ENCODE measurements at places on chromosomes 2 and 18. TPM values are rescaled to one million over a fixed set of nuclear protein-coding genes. Genes with fewer than 3 reads are reported as not detected.

GRCh38 chr2:65432227-65433190 is at the start of gene SPRED2:
Gene SPRED2, minus strand, starts transcription at chr2:65432599. Its CDS starts 612 bp downstream, at chr2:65431987.
- peak; percentile 84 for DNase-seq

GRCh38 chr18:37084912-37085311 is 256.0 kb downstream of the KIAA1328 start:
- no peak for DNase-seq

DNA sequence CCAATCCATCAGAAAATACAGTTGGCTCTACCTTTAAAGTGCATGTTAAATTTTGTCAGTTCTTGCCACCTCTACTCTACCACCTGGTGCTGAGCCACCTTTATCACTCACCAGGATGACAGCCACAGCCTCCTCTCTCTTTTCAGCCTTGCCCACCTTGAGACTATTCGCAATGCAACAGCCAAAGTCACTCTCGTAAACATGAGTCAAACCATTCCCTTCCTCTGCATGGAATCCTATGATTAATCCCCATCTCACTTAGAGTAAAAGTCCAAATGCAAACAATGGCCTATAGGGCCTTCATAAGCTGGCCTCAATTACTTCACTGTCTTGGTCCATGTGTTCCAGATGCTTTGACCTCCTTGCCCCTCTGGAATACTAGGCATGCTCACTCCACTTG is 5.8 kb upstream of the OSBPL6 start:
- DNase-seq = no peak

GRCh38 chr2:82428251-82428650 is 2030.8 kb downstream of the SUCLG1 start:
- no peak for DNase-seq

DNA sequence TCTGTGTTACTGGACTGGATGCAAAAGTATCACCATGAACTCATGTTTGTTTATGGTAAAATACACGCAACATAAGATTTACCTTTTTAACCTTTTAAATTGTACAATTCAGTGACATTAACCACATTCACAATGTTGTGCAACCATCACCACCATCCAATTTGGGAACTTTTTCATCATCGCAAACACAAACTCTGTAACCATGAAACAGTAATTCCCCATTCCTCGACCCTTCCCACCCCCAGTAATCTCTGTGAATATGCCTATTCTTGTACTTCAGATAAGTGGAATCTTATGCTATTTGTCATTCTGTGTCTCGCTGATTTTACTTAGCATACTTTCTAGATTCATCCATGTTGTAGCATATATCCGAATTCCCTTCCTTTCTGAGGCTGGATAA is 31.1 kb upstream of the EPAS1 start:
- no peak for DNase-seq

GRCh38 chr2:168545439-168546082 is 89.5 kb downstream of the CERS6 start:
- no peak for DNase-seq

GRCh38 chr2:33316328-33316727 is 160.1 kb upstream of the RASGRP3 start:
- no peak for DNase-seq

GRCh38 chr2:36172824-36173223 is 182.8 kb upstream of the CRIM1 start:
- no peak for DNase-seq

DNA sequence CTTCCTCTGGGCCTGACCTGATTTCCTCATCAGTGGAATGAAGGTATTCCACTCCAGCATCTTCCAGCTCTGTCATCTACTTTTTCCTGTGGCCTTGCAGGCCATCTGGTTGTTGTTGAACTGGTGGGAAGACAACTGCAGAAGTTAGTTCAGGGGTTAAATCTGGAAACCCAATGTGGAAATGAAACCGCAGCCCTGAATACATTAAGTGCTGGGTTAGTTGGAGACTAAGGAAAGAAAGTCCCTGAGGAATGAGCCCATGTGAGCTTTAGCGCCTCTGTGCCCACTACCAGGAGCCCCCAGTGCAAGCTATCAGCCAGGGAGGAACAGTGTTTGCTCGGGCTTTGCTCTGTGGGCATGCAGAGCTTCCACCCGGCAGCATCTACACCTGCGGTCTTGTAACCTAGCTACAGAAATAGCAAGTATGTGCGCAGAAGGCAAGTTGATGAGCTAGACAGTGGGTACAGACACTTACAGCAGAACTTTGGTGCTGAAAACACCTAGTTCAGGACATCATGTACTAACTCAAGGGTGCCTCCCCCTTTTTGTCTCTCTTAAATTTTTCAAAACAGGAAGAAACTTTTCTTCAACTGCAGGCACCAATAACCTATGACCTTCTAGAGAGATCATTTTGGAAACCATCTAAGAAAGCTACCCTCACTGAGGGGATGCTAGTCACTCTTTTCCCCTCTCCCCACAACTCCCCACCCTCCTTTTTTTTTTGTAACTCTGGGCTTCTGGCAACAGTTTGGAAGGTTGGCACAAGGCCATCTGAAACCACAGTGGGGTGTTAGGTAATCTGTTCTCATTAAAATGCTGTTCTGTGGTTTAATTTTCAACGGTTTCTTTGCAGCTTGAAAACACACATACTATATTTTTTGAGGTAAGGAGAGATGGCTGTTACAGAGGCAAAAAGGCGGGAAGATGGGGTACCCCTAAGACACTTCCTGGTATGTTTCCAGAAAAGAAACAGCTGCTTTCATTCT is 18.3 kb upstream of the CXCR4 start:
- peak; percentile 82 for DNase-seq

DNA sequence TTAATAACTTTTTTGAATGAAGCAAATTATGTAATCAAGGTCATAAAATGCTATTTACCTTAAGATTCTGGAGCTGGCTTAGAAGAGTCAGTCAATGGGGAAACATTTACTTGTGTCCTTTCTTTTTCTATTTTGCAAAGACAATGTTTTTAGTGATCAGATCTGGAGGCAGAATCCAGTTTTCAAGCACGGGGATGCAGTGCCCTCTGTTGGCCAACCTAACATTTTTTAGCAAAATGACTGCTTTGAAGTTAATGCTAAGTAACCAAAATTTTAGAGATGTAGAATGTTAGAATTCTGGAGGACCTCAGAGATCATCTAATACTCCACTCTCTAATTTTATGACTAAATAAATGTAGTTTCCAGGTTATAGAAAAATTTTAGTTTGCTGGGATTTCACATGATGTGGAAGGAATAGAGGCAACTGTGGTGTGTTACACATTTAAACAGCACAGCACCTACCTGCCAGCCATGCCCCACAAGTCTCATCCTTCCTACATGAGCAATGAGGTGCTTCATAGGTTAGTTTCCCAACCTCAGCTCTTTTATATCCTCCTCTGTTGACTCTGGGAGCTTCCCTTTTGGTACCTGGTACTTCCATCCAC is 23.6 kb upstream of the SLC9A4 start:
- DNase-seq = peak; percentile 75

GRCh38 chr2:36534275-36534799 is 63.6 kb downstream of the FEZ2 start:
- DNase-seq = no peak

GRCh38 chr2:68905116-68905515 is 33.9 kb upstream of the BMP10 start:
- DNase-seq = no peak

GRCh38 chr18:71336576-71337210 is 1047.8 kb downstream of the SOCS6 start:
- no peak for DNase-seq

DNA sequence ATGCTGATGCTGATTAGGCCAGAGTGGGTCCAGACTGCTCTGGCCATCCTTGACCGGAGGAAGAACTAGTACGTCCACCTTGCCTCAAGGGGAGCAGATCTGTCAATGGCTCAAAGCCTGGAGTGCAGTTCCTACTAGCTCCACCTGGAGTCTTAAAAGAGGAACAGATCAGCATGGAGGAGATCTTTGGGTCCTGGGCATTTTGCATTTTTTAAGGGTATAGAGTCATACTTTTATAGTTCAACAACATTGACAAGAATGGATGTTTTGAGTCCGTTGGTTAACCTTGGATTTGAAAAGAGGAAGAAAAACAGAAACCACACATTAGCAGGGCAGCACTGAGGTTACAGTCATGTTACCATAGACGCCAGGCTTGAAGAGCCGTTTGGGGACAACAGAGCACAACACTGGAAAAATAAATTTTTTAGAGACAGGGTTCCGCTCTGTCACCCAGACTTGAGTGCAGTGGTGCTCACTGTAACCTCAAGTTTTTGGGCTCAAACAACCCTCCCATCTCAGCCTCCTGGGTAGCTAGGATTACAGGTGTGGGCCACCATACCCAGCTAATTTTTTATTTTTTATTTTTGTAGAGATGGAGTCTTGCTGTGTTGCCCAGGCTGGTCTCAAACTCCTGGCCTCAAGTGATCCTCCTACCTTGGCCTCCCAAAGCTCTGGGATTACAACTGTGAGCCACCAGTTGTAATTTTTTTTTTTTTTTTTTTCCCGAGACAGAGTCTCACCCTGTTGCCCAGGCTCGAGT is 78.5 kb downstream of the PRKCE start:
- no peak for DNase-seq

- DNase-seq = no peak
These were observed 56.0 kb upstream of the DSG1 start for GRCh38 chr18:31261792-31262582.

GRCh38 chr2:232761301-232761907 is 15.0 kb downstream of the KCNJ13 start:
- peak; percentile 47 for DNase-seq

GRCh38 chr18:35038029-35038428 is 3.2 kb upstream of the MAPRE2 start:
- no peak for DNase-seq

GRCh38 chr2:86293612-86294011 is 43.8 kb downstream of the REEP1 start:
- no peak for DNase-seq

GRCh38 chr2:54635554-54636152 is 87.8 kb upstream of the EML6 start:
- no peak for DNase-seq

- DNase-seq = peak; percentile 79
These were observed 23.7 kb downstream of the TMEM127 start for GRCh38 chr2:96241900-96242611.

DNA sequence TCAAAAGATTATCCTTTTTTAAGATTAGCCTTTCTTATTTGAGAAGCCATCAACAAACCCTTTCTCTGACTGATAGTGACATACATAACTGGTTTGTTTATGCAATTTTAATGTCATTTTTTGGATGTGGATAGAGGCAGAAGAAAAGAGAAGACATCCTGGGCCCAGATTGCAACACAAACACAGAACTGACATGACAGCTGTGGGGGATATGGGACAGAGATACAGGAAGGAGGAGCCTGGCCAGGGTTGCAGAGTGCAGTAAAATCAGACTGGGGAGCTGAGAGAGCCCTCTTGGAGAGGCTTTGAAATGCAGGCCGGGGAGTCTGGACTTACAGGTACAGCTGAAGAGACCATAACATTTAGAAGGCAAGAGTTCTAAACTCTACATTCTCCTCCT is 65.1 kb downstream of the SIGLEC15 start:
- DNase-seq = no peak

GRCh38 chr2:129812071-129812470 is 167.4 kb upstream of the RAB6C start:
- DNase-seq = peak; percentile 67

- no peak for DNase-seq
These were observed 10.5 kb downstream of the SOCS6 start for GRCh38 chr18:70299393-70299792.

GRCh38 chr18:62325806-62326645 is 916 bp downstream of the TNFRSF11A start:
- DNase-seq = peak; percentile 24

GRCh38 chr2:241803387-241804325 is 5.3 kb upstream of the NEU4 start:
- peak; percentile 76 for DNase-seq

DNA sequence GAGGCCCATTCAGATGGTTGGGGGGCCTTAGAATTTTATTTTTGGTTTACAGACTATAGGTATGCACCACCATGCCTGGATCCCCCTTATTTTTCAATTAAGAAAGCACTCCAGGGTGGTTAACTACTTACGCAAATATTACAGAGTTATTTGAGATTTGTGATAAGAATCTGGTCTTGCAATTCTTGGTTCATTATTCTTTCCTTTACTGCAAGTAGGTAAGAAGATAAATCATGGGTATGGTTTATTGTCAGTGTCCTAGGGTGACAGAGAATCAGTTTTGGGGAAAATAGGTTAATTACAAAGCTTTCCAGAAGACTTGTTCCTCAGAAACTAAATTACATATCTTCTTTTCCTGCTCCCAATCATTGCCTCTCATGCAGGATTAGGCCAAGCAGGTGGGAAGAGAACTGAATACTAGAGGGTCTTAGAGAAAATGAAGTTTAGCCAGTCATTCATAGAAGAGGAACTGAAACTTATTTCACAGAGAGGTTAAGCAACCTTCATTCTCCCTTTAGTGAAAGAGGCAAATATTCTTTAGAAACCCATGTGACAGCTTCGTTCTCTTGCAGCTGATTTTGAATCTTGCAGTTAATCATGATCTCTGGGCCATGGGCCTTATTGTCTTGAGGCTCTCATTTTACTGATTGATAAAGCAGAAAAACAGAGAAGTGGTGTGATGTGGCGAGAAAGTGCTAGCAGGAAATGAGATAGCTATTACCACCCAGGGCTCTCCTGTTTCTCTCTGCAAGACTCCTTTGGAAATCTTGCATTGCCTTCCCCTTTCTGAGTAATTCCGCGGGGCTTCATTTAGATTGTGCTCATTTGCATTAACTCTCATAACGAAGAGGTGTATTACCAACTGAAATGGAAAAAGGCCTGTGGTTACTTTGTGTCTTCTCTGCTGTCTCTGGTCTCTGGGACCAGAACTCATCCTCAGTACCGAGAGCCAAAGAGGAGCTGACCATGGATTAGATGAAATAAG is 44.8 kb upstream of the ARHGAP25 start:
- peak; percentile 37 for DNase-seq

DNA sequence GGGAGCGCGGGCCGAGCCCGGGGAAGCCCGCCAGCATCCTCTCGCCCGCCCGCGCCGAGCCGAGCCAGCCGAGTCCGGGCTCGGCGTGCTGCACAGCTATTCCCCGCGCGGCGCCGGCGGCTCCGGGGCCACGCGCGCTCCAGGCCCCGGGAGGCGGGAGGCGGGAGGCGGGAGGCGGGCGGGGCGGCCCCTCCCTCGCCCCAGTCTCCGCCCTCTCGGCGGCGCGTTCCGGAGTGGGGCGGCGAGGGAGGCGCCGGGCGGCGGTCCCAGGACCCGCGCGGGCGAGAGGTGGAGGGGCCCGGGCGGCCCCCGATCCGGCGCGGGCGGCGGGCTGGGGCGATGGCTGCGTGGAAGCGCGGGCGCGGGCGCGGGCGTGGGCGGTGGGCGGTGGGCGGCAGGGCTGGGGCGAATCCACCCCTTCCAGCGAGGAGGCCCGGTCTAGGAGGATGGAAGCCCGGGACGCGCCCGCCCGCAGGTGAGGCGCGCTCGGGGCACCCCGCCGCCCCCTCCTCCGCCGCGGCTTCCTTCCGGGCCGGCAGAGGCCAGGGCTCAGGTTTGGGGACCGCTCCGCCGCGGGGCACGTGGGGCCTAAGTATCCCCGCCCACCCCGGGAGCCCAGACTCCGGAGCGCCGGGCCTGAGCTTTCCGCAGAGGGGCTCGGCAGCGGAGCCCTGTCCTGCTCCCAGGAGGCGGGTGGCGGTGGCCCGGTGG is at the start of gene ADCY3:
Gene ADCY3, minus strand, starts transcription at position 140 of the 711 bp plus-strand sequence. CDS start 1,250 bp downstream, outside the sequence.
- DNase-seq = peak; percentile 78

Gene EML6
- 1.2 TPM for total RNA-seq

Gene AQP4
- total RNA-seq = not detected

Gene HEATR5B
- 15.2 TPM for total RNA-seq

Gene PDE11A
- total RNA-seq = not detected

Gene SLC14A1
- 3.1 TPM for total RNA-seq

Gene HOXD11
- total RNA-seq = not detected

Gene SOCS6
- 0.47 TPM for total RNA-seq

Gene RUFY4
- 0.76 TPM for total RNA-seq

Gene CDK15
- not detected for total RNA-seq

Gene CD207
- not detected for total RNA-seq

Gene RPRM
- total RNA-seq = 0.20 TPM

Gene BCL11A
- total RNA-seq = 0.54 TPM

Gene GPR45
- total RNA-seq = not detected

Data from activated CD8-positive, alpha-beta T cell treated with anti-CD3 and anti-CD28 coated beads for 36 hours (primary cell).